ENCODE measurements at places on chromosomes 3 and 15. TPM values are rescaled to one million over a fixed set of nuclear protein-coding genes. Genes with fewer than 3 reads are reported as not detected.

The TMEM89 gene
- total RNA-seq: not detected

The CAMK2N2 gene
- not detected for total RNA-seq

GRCh38 chr3:192246847-192247559 is 480.3 kb downstream of the FGF12 start:
- no peak for DNase-seq

- no peak for DNase-seq
Measured at GRCh38 chr3:65963787-65964677, 74.7 kb downstream of the MAGI1 start.

The C3orf20 gene
- total RNA-seq: 0.17 TPM

GRCh38 chr15:25087137-25087536 is 132.3 kb downstream of the SNRPN start:
- DNase-seq: no peak

GRCh38 chr3:63877737-63878393 is 14.2 kb downstream of the ATXN7 start:
- no peak for DNase-seq

The CLRN1 gene
- total RNA-seq: not detected

GRCh38 chr3:97940034-97940433 is 32.2 kb downstream of the RIOX2 start:
- no peak for DNase-seq

The SEMA3G gene
- 0.09 TPM for total RNA-seq

DNA sequence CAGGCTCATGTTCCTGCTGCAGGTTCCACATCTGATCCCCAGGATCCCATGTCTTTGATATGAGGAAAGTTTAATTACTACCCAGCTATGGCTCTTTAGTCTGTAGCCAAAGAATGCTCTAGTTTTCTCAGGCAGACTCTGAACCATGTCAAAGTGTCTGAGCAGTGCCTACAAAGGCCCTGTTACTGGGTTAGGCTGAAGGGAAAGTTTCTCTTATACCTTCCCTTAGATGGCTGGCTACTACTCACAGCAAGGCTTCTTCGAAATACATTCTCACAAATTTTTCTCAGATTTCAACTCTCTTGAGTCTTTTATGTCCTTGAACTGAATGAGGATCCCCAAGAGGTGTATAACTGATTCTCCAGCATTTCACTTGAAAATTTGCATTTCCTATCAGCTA is 102.4 kb downstream of the NR1D2 start:
- DNase-seq: no peak

- DNase-seq: no peak
Measured at GRCh38 chr3:119279101-119279554, 15.1 kb upstream of the ARHGAP31 start.

The RAB7A gene
- total RNA-seq: 197 TPM

The GOLIM4 gene
- 3.2 TPM for total RNA-seq

GRCh38 chr15:87563869-87564268 is 692.7 kb downstream of the NTRK3 start:
- DNase-seq: no peak

GRCh38 chr3:58591517-58592510 is 14.6 kb upstream of the FAM107A start:
- no peak for DNase-seq

- no peak for DNase-seq
Measured at GRCh38 chr3:172315401-172316091, 132.7 kb downstream of the GHSR start.

DNA sequence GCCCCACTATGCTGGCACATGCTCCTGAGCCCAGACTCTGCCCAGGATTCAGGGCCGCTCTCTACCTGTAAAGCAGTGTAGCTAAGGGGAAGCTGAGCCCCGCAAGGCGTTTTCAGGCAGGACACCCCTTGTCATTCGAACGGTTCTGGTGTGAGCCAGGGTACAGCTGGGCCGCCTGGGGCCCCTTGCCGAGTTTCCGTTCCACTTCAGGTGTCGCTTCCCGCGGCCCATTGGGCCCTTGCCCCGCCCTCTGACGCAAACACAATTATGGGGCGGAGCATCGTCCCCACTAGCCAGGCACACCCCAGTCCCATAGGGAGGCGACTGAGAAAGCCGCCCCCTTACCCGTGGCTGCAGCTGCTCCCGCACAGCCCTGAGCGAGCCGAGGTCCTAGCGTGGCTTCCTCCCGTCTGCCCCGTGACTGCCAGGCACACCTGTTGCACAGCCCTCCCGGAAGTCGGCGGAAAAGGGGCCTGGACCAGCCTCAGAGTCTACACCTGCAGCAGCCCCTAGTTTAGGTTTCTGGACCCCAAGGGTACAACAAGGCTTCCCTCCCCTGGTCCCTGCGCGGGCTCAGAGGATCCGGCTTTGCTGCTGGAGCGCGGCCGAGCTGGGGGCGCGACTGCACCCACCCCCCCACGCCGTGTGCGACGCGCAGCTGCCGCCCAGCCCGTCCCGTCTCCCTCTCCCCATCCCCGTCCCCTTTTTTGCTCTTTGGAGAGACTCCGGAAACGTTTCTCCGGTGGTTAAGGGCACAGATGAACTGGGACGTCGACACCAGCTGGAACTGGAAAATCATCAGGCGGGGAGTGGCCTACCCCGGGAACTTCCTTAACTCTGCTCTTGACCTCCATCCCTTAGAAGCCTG is at the start of gene PLSCR2:
TSS of gene PLSCR2 (minus strand) at position 412 of the 868 bp plus-strand sequence. CDS start 9,657 bp downstream, outside the sequence.
- peak; percentile 83 for DNase-seq

The DPH3 gene
- total RNA-seq: 12.1 TPM

- DNase-seq: no peak
Measured at GRCh38 chr3:136042608-136043221, 77.2 kb downstream of the PPP2R3A start.

The OR5H15 gene
- not detected for total RNA-seq

- no peak for DNase-seq
Measured at GRCh38 chr15:28878209-28878608, 7.6 kb upstream of the APBA2 start.

The LRTM1 gene
- not detected for total RNA-seq

The SEMA3B gene
- total RNA-seq: 1.0 TPM

The SLCO2A1 gene
- total RNA-seq: not detected

The UPK1B gene
- not detected for total RNA-seq

GRCh38 chr3:125622381-125622791 is 27.1 kb upstream of the OSBPL11 start:
- no peak for DNase-seq

GRCh38 chr3:172646439-172647015 is 64.3 kb downstream of the NCEH1 start:
- DNase-seq: no peak

GRCh38 chr3:190617185-190617584 is 103.3 kb downstream of the IL1RAP start:
- DNase-seq: no peak

GRCh38 chr3:197003461-197004385 is 25.9 kb downstream of the MELTF start:
- DNase-seq: peak; percentile 60

DNA sequence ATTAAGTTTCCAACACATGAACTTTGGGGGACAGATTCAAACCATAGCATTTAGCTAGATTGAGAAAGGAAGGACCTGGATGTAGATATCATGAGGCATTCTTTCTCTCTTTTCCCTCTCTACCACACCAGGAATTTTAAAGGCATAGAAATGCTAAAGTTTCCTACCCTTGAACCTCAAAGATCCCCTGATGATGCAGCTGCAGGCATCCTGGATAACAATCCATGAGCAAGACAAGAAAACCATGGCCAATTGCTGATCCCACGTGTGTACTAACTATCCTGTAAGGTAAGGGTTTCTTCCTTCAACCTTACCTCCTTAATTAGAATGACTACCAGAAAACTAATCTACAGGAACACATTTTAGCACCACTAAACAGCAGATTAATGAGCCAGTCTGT is 36.8 kb downstream of the CPNE4 start:
- no peak for DNase-seq

- DNase-seq: no peak
Measured at GRCh38 chr3:69235882-69236281, 113.5 kb upstream of the LMOD3 start.

GRCh38 chr3:50303013-50303815 is at the start of gene HYAL1:
Gene HYAL1, minus strand, starts transcription at chr3:50303574. Its CDS starts 618 bp downstream, at chr3:50302956.
- no peak for DNase-seq

Data from activated naive CD8-positive, alpha-beta T cell treated with anti-CD3 and anti-CD28 coated beads, Interleukin-2, amount 10 ng/mL, durations not matched to agents 7 days and 5 days (primary cell).